ENCODE measurements at places on chromosomes 5 and 9.

- H3K4me1 ChIP-seq = no peaks in the 10 kb centered on the region
- H3K36me3 ChIP-seq = no peaks in the 10 kb centered on the region
- no peak overlapping the region for H3K4me3 ChIP-seq
- H3K27ac ChIP-seq = no peak overlapping the region
Measured at GRCh38 chr5:19855453-19855852, 132.5 kb downstream of the CDH18 start.

- no peaks in the 10 kb centered on the region for H3K4me1 ChIP-seq
- no peak overlapping the region for H3K4me3 ChIP-seq
- no peaks in the 10 kb centered on the region for H3K36me3 ChIP-seq
- peaks cover 4% of the 10 kb centered on the region for H3K27me3 ChIP-seq
- H3K27ac ChIP-seq = no peak overlapping the region
Measured at GRCh38 chr5:3594510-3595005, 1.1 kb upstream of the IRX1 start.

DNA sequence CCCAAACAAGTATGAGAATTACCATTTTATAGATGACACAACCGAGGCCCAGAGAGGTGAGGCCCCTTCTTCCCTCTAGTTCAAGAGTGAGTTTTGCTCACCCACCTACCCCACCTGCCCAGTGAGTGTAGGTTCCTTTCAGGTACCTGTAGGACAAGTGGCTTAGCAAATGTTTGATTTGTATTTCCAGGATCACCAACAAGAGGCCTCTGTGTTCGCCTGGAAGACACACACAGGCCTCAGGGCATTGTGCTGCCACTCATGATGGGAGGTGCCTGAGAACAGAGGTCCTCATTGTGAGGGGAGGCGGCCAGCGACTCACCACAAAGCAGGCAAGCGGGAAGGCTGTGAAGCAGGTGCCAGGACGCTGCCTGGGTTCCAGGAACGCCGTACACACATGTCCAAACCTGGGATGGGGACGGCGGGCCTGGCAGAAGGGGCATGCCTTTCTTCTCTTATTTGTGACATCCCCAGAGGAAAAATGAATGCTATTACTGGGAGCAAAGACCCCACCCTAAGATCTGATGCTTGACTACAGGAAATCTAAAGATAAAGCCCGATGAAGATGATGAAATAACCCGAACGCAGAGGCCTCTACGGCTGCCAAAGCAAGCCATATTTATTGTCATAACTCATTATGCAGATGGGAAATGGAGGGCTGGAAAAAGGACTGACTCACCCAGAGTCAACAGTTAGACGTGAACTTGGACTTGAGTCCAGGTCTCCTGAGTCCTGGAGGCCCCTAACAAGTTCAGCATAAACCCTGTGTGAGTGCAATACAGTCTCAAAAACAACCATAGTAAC lies 60.2 kb upstream of the SLC25A51 start:
- DNase-seq = no peak
- no peaks in the 10 kb centered on the region for H3K36me3 ChIP-seq
- H3K4me3 ChIP-seq = no peak overlapping the region
- no peaks in the 10 kb centered on the region for H3K4me1 ChIP-seq

DNA sequence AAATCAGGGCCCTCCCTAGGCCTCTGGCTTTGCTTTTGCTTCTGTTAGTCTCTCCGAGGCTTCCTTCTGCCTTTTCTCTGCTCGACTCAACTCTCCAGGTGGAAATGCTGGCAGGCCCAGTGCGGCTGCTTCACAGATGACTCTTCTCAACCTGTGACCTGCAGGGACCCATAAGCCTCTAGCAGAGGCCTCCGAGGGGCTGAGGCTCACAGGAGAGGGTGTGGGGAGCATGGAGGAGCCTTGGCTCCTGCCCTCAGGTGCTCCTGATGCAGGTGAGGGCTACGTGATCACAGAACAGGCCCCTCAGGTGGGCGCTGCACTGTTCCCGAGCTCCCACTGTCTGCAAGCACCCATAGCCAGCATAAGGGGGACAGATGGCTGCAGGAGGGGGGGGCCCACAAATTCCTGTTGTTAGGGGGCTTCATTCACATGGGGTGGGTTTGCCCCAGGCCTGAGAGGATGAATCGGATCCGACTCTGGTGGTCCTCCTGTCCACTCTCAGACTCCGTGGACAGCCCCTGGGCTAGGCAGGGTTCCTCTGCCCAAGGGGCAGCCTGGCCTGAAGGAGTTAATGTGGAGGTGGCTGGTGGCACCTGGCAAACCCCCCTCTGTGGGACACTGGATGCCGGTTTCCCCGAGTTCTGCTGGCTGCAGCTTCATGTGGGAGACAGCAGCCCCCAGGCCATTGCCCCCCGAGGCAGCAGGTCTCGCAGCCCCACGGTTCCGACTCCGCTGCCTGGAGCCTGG lies 10.9 kb upstream of the FCN2 start:
- H3K36me3 ChIP-seq = no peaks in the 10 kb centered on the region
- H3K27me3 ChIP-seq = no peaks in the 10 kb centered on the region
- H3K4me1 ChIP-seq = no peaks in the 10 kb centered on the region
- DNase-seq = no peak

- peak; percentile 26 for DNase-seq
- H3K27ac ChIP-seq = no peak overlapping the region
- peaks cover 23% of the 10 kb centered on the region for H3K4me1 ChIP-seq
- H3K36me3 ChIP-seq = no peaks in the 10 kb centered on the region
Measured at GRCh38 chr5:1005249-1005851, 3.3 kb upstream of the NKD2 start.

- no peak overlapping the region for H3K4me3 ChIP-seq
- H3K27ac ChIP-seq = no peak overlapping the region
- no peaks in the 10 kb centered on the region for H3K36me3 ChIP-seq
- no peaks in the 10 kb centered on the region for H3K27me3 ChIP-seq
- H3K4me1 ChIP-seq = no peaks in the 10 kb centered on the region
Measured at GRCh38 chr9:70031141-70031545, 12.5 kb upstream of the MAMDC2 start.

DNA sequence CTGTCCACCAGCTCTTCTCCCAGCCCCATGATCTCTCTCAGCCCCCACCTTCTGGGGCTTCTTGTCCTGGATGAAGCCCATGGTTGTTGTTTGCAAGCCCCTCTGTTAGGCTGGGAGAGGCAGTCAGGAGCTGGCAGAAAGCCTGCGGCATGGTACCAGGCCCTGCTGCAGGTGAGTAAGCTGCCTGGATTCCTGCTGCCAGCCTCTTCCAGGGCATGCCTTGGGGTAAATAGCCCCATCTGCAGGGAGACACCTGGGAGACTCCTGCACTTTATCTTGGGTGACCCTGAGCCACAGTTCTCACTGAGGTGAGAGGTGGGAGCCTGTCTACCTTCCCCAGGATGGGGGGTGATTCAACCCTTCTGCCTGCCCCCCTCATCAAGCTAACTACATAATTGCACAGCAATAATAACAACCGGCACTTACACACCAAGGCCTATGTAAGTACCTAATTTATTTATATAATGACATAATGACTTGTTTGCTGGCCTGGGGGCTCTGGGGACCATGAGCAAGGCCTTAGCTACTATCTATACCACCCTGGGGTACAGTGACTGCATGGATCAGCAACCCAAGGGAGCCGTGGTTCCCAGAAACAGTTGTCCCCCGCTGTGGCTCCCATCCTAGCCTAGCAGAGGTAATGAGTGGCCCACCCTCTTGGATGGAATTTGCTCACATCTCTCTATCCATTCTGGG lies 116.0 kb downstream of the PSD2 start:
- peaks cover 5% of the 10 kb centered on the region for H3K27me3 ChIP-seq
- DNase-seq = no peak
- H3K27ac ChIP-seq = no peak overlapping the region
- H3K4me3 ChIP-seq = no peak overlapping the region
- no peaks in the 10 kb centered on the region for H3K36me3 ChIP-seq

GRCh38 chr5:83253720-83254119 lies 176.4 kb downstream of the XRCC4 start:
- no peaks in the 10 kb centered on the region for H3K4me1 ChIP-seq
- no peak overlapping the region for H3K4me3 ChIP-seq

Data from CD8-positive, alpha-beta memory T cell (primary cell).